ENCODE measurements at places on chromosomes 5 and 9.

GRCh38 chr5:151128817-151129216 is 28.8 kb downstream of the ANXA6 start:
- DNase-seq, result no peak

- DNase-seq, result no peak
Observed at GRCh38 chr5:180540050-180540694, 46.0 kb downstream of the CNOT6 start.

- no peak for DNase-seq
Observed at GRCh38 chr9:19375538-19375937, 4.5 kb downstream of the RPS6 start.

DNA sequence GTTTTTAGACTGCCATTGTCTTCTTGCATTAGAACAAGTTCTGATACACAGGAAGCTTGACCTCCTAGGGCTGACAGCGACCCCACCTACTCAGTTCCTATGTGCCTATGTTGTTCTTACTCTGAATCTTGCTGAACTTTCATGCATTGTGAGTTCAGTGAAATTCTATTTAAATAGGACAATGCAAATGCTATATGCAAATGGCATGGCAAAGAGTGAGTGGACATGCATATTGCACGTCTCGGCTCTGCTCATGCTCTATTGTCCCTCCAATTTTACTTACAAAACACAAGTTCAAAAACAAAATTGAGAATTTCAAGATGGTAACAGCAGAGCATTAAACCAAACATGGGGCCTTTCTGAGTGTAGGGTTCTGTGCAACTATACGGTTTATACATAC is 5.3 kb upstream of the DCP2 start:
- DNase-seq, result no peak

DNA sequence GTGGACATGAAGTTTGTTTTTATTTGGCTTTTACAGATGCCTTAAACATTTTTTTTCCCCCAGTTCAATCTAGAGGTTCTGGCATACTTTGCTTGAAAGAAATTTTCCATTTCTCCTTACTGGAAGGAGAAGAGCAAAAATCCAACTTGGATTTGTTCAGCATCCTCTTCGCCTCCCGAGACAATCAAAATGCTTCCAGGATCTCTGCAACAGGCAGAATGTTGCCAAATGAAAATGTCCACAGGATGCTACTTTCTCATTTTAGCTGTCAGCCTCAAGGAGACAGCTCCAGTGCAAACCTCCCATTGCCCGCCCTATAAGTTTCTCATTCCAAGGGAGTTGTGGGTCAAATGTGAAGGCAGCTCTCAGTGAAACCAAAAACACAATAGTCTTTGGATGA is 1972.1 kb downstream of the MAT2B start:
- no peak for DNase-seq

- DNase-seq, result no peak
Observed at GRCh38 chr5:178650214-178650613, 23.4 kb upstream of the CLK4 start.

DNA sequence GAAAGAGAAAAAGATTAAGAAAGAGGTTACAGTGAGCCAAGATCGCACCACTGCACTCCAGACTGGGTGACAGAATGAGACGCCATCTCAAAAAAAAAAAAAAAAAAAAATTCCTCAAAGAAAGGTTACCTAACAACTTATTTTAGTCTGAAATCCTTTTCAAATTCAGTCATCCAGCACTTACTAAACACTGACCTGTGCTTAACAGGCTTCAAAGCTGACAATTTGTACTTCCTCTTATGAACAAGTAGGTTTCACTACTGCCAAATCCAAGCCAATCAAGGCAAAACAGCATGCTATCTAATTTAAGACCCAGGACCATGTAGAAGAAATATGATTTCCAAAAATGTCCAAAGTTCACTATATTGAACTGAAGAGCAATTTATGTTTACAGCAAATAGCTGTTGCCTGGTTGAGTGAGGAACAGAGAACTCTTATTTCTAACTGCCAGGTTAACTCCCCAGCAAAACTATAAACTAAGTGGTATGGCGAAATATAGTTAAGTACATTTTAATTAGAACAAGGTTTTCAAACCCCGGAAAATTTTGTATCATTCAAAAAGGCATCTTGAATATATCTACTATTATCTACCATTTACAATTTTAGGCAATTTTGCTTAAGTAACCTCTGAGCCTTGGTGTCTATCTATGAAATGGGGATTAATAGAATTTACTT is 13.4 kb downstream of the PWWP2A start:
- no peak for DNase-seq

DNA sequence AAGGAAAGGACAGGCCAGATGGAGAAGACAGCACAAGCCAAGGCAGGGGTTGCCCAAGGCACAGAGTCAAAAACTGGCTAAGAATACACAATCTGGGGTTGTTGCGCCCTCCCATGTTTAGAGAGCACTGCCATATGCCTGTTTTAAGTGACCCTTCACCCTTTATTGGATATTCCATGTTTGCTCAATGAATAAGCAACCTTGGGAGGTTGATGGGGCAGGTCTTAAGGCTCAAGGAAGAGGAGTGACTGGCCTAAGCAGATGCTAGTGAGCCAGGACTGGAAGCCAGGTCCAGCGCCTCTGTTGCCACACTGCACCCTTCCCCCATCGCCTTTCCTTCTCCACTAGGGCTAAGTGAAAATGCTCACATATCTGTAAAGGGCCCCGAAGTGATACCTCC is 6.7 kb downstream of the TXN start:
- no peak for DNase-seq

DNA sequence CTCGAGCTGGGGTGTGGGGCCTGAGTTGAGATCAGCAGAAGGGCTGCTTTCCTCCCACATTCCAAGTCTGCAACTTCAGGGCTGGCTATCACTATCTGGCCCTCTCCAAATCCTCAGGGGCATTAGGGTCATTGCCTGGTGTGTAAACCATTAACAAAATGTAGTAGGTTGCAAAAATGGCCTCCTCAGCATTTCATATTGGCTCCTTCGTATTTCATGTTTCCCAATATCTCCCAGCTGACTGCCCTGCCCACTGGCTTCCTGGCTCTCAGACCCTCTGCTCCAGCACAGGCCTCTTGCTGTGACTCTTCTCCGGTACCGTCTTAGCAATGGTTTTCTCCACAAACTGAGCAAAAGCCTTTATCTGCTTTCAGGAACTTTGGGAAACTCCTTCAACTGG is 113.8 kb downstream of the GADD45G start:
- no peak for DNase-seq

DNA sequence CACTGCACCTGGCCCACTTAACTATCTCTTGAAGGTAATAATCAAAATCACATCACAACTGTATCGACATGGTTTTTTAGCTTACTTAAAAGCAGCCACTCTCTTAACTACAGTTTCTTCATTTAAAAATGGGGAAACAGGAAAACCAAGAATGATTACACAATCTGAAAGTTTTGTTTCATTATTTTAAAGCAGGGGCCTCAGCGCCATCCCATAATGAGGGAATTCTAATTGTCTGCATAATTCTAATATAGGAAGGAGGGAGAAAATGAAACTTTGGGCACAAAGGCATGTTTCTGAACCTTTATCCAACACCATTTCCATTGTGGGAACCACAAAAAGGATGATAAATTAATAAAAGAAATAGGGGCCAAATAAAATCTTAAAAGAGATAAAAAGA is 7.6 kb downstream of the HACD4 start:
- DNase-seq, result no peak

DNA sequence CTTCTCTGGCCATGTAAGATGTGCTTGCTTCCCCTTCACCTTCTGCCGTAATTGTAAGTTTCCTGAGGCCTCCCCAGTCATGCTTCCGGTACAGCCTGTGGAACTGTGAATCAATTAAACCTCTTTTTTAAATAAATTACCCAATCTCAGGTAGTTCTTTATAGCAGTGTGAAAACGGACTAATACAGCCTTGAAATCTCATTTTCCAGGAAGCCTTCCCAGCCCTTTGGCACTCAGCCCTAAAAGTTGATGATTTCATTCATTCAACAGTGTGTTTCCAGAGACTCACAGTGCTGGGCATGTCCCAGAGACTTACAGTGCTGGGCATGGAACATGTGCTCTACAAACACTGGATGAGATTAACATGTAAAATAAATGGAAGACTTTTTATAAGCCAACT is 135.8 kb downstream of the DCP2 start:
- no peak for DNase-seq

GRCh38 chr5:79416499-79416898 is 97.4 kb downstream of the HOMER1 start:
- no peak for DNase-seq

- DNase-seq, result peak; percentile 50
Observed at GRCh38 chr5:81165493-81166119, 67.5 kb upstream of the CKMT2 start.

GRCh38 chr9:113593682-113594281 is 130.3 kb downstream of the RGS3 start:
- peak; percentile 94 for DNase-seq

GRCh38 chr9:14766299-14766698 is 43.8 kb upstream of the CER1 start:
- no peak for DNase-seq
